ENCODE measurements at places on chromosomes 2 and 18.

DNA sequence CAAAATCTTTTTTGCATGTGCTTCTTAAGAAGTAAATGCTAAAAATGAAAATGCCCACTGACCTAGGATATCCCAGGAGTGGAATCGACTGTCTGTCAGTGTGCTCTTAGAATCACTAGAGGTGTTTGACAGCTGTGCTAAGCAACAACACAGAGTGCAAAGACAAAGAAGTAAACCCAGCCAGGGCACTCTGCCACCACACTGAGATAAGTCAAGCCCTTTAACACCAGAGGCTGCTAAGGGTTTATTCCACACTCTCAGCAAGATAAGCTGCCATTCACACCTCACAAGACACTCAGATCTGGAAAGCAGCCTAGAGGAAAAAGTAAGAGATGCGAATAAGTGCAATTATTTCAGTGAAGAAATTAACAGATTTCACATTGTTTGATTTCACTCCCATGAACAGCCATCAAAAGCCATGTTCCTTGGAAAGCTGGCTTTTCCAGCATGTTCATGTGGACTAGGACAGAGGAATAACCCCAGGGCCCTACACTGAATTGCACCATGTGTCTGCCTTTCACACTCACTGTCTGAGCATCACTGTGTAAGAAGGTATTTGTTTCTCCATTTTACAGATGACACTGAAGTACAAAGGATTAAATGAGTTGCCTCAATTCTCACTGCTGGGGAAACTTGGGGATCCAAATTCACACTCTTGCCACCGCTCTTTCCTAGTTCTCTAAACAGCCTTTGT lies 6.0 kb upstream of the BMP10 start:
- DNase-seq = no peak

DNA sequence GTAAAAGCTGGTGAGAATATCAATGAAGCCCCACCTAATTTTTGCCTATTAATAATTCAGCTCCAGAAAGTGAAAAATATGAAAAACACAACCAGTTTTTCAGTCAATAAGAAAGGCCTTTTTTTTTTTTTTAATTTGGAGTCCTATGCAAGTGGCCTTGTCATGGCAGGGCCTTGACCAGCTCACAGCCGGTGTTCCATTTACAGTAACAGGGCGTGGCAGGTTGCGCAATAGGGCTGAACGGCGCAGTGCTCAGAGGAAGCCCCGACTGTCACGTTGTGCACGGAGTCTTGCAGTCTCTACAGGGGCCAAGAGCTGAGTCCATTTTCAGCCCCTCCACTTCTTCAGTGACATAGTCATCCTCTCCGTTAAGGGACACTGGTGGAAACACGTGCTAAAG lies 184.1 kb upstream of the FN1 start:
- no peak for DNase-seq

GRCh38 chr2:204027091-204027490 lies 90.5 kb downstream of the ICOS start:
- no peak for DNase-seq

- DNase-seq = no peak
These were observed 63.5 kb upstream of the AGPS start for GRCh38 chr2:177329064-177329463.

DNA sequence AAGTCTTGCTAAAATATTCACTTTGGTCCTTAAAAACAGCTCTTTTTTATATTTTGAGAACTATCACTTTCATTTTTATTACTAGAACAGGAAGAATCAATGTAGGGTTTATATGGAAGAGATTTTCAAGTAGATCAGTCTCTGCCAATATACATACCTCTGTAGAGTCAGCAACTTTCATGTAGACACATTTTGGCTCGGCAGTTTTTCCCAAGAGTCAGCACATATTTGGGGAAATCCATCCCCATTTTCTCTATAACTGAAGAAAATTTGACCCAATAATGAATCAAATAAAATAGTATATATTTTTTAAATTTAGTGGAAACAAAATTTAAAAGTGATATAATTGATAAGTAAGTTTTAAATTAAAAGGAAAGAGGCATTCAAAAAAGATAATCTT lies 329.8 kb upstream of the TFPI start:
- DNase-seq = no peak

DNA sequence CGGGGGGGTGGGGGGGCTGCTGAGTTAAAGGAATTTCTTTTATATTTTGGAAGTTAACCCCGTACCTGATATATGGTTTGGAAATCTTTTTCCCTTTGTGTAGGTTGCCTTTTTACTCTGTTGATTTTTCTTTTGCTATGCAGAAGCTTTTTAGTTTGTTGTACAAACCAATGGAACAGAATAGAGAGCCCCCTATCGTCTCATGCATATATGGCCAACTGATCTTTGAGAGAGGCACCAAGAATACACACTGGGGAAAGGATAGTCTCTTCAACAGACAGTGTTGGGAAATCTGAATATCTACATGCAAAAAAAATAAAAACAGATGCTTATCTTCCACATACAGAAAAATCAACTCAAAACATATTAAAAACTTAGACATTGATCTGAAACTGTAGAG lies 647.8 kb upstream of the KLHL29 start:
- no peak for DNase-seq

DNA sequence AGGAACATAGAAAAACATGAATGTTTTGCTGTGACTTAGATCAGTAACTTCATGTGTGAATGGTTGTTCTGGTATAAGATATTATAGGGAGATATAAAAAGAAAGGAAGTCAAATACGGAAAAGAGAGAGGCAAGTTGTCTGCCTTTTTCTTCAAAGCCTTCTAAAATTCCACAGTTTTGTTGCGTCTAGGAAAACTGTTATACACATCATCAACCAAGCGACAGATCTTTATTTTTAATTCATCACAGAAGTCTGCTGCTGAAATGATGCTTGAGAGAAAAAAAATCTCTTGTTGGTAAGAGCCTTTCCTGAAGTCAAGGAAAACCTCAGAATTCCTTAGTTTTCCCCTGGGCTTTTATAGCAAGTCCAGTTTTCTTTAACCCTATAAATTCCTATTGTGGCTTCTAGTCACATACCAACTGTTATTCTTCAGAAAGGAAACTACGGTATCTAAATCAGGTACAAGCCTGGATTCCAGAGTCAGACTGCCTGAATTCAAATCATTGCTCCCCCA lies 36.3 kb upstream of the TANC1 start:
- no peak for DNase-seq

DNA sequence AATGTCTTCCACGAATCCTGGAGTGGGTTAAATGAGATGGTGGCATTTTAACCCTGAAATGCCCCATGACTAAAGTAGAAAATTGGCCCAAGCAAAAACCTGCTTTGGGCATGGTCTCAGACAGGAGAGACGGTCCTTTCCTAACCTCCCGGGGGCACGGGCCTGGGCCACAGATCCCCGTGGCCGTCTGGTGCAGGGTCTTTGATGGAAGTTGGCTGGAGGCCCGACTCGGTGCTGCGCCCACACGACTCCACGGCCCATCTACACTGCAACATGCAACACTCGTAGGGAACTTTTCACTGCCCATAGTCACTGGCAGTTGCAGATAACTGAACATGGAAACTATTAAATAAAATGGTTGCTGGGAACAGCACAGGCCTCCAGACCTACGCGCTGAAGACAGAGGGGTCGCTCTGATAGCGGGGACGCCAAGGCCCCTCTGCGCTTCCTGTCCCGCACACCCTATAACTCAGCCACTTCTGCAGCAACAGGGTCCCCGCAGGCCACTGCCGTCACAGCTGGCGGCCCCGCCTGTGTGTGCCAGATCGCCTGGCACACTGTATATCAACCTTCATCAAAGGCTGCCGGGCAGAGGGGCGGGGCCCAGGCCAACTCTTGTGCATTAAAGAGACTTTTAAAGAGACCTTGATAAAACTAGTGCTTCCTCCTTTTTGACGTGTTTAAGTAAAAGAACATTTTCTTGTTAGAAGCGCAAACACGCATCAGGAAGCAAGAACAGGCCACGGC lies 214.1 kb downstream of the TWIST2 start:
- no peak for DNase-seq

DNA sequence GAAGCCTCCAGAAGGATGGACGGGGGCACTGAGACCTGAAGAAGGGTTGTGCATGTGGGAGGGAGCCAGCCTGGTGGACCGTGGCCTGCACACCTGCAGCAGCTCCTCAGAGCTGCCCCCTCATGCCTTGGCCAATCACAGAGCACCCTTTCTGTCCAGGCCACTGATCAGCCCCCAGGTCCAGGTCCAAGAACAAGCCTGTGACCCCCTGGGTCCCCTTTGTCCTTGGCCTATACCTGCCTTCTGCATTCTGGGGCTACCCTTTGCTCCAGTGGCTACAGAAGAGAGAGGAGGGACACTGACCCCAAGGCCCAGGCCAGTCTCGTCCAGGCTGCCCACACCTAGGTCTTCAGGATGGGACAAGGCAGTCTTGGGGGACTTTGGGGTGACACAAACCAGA lies 62.2 kb downstream of the AGAP1 start:
- DNase-seq = no peak

Measured in mesenteric fat pad (tissue), 1 donor.